Aorta (tissue), 5 donors: ENCODE measurements at places on chromosomes 11 and 22. TPM values are rescaled to one million over a fixed set of nuclear protein-coding genes. Genes with fewer than 3 reads are reported as not detected.

WT1 gene
- total RNA-seq, result not detected

EHF gene
- 0.75 TPM for total RNA-seq

SLC29A2 gene
- total RNA-seq, result 3.3 TPM

GLYAT gene
- not detected for total RNA-seq

LRRC74B gene
- not detected for total RNA-seq

KIF18A gene
- 1.0 TPM for total RNA-seq

PHF21A gene
- total RNA-seq, result 84.0 TPM

MCM5 gene
- 18.1 TPM for total RNA-seq

DNA sequence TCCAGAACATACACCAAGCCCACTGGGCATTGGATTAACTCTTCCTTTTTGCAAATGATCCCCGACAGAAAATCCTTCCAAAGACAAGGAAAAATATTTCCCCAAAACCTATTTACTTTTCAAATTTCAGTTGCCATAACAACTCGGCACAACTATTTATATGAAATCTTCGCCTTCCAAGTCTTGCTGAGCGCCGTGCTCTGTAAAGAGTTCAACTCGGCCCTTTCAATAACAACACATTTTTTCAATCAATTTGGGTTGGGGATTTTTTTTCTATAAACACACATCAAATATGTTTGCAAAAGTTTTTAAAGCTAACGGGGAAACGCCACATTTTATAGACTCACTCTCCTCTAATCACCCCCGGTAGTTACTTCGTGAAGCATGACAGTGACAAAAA, 333.8 kb downstream of the MN1 start:
- no peak for DNase-seq

DNA sequence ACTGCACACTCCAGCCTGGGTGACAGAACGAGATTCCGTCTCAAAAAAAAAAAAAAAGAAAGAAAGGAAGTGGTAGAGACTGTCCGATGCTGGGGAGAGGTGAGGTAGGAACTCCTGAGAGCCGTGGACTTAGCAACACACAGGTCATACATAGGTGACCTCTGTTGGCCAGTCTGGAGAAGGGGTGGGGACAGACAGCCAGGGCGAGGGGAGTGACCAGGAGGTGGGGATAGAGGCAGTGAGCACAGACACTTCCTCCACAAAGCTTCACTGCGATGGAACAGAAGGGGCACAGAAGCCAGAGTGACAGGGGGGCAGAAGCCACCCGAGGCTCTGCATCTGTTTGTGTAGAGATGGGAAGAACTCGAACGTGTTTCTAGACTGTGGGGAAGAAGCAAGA, 47.1 kb downstream of the MYH9 start:
- no peak for DNase-seq

DNA sequence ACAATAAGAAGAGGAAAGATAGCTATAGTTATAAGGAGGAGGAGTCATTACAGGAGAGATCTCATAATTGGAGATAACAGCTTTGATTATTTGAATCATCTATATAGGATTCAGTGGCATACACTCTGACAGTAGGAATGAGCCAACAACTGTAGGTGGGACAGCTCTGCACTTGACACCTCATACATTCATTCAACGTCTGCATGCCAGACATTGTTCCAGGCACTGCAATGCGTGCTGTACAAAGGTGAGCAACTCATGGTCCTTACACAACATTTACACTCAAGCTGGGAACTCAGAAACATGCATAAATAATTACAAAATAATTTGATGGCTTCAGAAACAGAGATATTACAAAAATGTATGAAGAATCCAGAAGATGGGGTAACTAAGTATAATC, 154.3 kb downstream of the MSANTD4 start:
- DNase-seq, result no peak

DNA sequence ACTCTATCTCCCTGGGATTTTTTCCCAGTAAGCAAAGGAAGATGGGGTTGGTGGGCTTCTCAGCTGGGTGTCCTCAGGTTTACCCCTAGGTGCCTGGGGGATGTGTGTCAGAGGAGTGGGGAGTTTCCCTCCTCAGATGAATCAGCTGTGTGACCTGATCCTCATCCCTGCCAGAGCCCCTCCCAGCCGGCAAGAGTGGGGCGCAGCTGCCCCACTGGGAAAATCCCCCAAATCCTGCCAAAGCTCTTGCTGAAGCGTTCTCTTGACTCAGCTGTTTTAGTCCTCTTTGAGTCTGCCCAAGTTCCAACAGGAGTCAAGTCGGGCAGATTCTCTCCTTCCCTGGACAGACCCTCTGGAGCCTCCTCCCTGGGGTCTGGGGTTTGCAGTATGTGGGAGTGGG, 6.0 kb downstream of the C11orf68 start:
- no peak for DNase-seq

GRCh38 chr11:7021318-7021717, 1.0 kb downstream of the NLRP14 start:
- no peak for DNase-seq

- DNase-seq, result no peak
Measured at GRCh38 chr11:114279792-114280546, 16.2 kb upstream of the NNMT start.

DNA sequence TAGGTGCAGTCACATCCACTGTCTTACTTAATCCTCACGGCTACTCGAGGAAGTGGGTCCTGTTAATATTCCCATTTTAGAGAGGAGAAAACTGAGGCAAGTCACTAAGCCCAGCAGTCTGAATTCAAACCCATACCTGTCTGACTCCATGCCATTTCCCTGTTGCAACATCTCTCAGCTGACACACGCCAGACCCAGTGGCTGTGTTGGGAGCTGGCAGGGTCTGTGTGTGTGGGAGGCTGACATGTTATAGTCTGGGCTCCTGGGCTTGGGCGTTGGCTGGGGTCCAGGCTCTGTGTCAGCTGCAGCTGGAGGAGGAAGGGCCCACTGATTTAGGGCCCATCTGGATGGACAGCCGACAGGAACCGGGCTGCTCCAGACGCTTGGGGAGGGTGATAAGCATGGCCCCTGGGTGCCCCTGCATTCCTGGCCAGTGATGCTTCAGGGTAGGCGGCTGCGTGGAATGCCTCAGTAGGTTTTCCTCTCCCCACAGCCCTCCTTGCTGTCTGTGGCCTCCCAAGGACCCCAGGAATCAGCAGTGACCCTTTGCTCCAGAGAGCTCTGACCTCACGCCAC, 562.5 kb downstream of the MN1 start:
- DNase-seq, result peak; percentile 96

GRCh38 chr11:106329273-106330018, 252.0 kb downstream of the AASDHPPT start:
- DNase-seq, result no peak

GRCh38 chr22:47032956-47033647, 270.7 kb downstream of the TBC1D22A start:
- DNase-seq, result peak; percentile 27

GRCh38 chr11:16528639-16529038, 172.3 kb upstream of the SOX6 start:
- DNase-seq, result no peak

- DNase-seq, result no peak
Measured at GRCh38 chr11:117411736-117412135, 84.1 kb downstream of the CEP164 start.

DNA sequence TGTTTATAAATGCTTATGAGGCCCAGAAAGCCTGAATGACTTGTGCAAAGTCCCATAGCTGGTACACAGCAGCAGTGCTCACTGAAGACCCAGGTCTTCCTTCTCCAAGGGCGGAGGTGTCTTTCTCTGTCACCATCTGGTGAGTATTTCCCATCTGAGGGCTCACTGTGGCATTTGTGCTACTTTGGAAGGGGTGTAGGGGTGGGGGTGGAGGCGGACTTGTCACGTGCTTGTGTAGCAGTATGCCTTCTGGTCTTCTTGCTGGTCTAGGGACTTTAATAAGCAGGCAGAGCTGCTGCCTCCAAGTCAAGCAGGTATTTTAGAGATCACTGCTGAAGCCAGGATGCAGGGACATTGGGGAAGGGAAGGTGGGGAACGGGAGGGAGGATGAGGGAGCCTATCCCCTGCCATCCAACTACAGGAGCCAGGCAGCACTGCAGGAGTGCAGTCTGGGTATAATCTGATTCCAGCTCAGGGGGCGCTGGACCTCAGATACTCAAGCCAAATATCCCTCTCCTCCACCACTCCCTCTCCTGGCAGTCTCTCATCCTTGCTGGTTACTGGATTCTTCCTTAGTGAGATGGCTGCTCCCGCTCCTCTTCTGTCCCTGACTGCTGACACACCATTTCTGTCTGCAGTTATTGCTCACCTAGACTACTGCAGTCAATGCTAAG, 3.4 kb downstream of the ABCC8 start:
- DNase-seq, result no peak

- no peak for DNase-seq
Measured at GRCh38 chr22:49322231-49322630, 505.4 kb downstream of the BRD1 start.

DNA sequence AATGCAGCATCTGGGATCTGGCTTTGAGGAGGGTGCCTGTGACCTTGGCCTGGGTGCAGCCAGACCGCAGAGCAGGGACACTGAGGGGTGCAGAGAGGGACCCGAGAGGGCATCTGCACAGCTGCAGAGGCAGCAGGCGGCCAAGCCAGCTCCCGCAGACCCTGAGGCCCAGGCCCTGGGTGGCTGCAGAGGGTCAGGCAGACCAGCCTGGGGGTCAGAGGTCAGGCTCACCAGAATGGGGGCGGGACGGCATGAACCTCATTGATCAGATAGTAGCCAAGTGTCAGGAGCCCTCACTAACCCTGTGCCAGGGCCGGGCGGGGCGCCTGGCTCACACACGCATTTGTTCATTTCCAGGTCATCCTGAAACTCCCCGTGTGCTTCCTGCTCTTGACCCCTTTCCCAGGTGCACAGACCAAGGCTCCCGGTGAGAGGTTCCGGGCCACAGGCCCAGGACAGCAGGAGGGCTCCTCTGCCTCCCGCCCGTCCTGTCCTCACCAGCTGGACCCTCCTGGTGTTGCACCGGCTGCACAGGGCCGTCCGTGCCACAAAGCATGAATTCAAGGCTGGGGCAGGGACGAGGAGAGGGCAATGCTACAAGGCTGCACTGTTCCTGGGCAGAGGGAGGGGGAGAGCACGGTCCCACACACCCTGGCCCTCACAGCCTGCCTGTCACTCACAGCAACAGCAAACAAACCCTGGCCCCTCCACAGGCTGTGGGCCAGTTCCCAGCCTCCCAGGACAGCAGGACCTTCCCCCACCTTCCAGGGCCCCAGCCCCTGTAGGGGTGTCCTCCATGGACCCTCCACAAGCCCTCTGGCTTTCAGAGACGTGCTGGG, 3.3 kb downstream of the RTN4R start:
- DNase-seq, result no peak

- no peak for DNase-seq
Measured at GRCh38 chr11:70912226-70912840, 340.0 kb downstream of the SHANK2 start.

- no peak for DNase-seq
Measured at GRCh38 chr11:132103021-132103420, 732.6 kb downstream of the NTM start.

- DNase-seq, result no peak
Measured at GRCh38 chr22:29925402-29925801, 42.4 kb downstream of the MTMR3 start.

DNA sequence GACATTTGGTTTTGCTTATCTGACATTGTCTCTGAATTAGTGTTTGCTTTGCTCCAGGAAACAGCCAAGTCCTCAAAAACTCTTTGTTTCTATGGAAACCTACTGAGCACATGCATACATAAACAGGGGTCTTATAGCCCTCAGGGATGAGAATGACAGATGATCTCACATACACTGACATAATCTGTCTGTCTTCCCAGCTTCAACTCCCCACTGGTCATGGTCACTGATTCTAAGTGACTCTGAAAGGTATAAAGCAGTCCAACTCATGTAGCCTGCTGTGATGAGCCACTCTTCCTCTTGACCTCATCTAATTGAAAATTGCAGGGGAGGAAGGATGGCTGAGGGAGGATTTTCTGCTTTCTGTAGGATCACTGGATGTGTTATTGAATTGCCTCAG, 12.6 kb downstream of the ZNF143 start:
- DNase-seq, result no peak

DNA sequence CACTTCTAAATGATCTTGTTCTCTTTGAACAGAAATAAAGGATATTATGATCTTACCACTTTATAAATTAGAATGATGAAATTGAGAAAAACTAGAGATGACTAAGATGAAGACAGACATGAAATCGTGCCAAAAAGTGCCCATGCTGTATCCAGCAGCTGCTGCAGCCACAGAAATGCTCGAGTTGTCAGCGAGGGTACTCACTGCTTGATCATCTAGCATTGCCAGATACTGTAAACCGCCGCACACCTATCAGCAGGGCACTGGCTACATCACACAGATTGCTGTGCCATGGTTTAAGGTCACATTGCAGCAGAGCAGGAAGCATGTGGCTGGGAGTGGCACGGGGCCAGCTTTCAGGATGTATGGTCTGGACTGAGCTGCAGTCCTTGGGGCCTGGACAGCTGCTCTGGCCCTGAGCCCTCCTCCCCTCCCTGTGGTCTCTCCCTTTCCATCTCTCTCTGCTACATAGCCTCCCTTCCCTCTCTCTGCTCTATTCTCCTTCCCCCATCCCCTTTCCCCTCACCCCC, 51.0 kb upstream of the SEPTIN5 start:
- no peak for DNase-seq
